Stimulated activated naive CD8-positive, alpha-beta T cell treated with anti-CD3 and anti-CD28 coated beads, Interleukin-15, Interleukin-2, amounts not matched to agents 100 U/mL and 50 U/mL, for 24 hours (primary cell): ENCODE measurements at places on chromosomes 7 and 10.

DNA sequence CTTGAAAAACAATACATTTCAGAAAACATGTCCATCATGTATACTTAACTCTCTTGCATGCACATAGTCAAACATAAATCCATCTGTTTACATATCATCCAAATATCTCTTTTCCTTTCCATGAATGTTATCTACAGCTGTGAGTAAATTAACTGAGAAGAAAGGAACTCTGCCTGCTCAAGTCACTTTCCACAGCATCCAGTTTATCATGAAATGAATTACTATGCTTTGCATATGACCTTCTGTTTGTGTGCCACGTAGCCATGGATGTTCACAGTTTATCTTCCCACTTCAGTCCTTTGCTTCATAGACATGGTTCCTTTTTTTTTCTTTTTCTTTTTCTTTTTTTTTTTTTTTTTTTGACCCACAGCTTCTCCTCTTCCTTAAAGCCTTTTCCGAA is 39.6 kb downstream of the BZW2 start:
- DNase-seq: no peak

- no peak for DNase-seq
These were observed 36.5 kb downstream of the DPCD start for GRCh38 chr10:101624526-101625102.

DNA sequence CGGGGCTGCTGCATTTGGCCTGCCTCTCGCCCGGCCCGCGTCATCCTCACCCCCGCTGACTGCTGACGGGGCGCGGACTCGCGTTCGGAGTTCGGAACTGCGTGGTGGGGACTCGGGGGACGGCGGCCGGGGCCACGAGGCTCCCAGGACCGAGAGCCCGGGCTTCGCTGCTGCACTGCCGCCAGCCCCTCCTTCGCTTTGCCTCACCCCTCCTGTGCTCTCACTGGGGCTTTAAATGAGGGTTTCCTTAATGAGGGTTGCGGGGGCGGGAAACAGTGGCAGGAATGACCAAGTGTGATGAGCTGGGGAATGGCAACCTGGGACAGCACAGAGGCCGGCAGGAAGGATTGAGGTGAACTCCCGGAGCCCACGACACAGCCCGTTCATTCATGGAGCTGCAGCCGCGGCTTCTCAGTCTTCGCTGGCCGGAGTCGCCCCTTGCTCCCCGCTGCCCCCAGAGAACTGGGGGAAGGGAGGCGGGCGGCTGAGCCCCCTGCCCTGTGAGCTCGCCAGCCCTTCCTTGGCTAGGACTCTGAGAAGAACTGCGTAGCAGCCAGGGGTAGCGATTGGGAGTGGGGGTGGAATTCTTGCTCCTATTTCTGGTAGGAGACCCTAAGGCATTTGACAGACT is 1.5 kb upstream of the LRRC4 start:
- DNase-seq: peak; percentile 31

- no peak for DNase-seq
These were observed 304.5 kb downstream of the CCSER2 start for GRCh38 chr10:84632866-84633265.

GRCh38 chr10:13475124-13475523 is 53.7 kb downstream of the BEND7 start:
- DNase-seq: no peak

GRCh38 chr7:18400726-18401125 is 94.8 kb upstream of the HDAC9 start:
- DNase-seq: no peak

DNA sequence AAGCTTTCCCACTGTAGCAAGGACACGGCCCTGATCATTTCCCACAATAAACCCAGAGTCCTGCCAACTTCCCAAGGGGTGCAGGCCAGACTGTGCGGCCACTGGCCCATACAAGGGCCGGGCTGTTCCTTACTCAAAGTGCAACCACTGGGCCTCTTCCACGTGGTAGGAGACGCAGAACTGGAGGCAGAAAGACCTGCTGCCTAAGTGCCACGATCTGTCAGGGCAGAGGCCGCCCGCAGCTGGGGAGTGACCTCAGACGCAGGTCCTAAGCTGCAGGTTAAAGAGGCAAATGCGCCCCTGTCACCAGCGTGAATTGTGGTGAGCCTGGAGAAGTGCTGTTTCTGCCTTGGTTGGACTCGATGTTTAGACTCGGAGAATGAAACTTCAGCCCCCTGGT is 26.2 kb downstream of the GPER1 start:
- no peak for DNase-seq

GRCh38 chr7:157432957-157433576 is 96.3 kb downstream of the DNAJB6 start:
- DNase-seq: peak; percentile 64

GRCh38 chr10:89296220-89296648 is 5.6 kb upstream of the IFIT2 start:
- no peak for DNase-seq

GRCh38 chr10:88012641-88013040 is 149.2 kb downstream of the PTEN start:
- DNase-seq: no peak

- no peak for DNase-seq
These were observed 102.1 kb downstream of the GAD2 start for GRCh38 chr10:26318672-26319071.
